ENCODE measurements at places on chromosomes 6 and 20.

DNA sequence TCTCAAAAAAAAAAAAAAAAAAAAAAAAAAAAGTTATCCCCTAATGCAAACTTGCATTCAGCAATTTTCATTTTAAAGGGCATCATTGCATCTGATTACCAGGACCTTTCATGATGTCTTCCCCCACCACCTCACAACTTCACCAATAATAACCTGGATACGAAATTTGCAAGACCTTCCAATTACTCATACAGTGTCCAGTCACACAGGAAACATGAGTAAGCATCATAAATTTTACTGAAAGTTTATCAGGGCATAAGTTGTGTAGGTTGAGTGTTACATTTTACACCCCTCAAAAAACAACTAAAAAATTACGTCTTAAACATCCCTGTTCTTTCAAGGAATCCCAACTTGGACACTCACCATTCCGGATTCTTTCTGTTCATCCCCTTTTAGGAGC lies 79.1 kb upstream of the ANKEF1 start:
- DNase-seq, result no peak

GRCh38 chr6:98970469-98970868 lies 22.7 kb upstream of the FBXL4 start:
- DNase-seq, result no peak

DNA sequence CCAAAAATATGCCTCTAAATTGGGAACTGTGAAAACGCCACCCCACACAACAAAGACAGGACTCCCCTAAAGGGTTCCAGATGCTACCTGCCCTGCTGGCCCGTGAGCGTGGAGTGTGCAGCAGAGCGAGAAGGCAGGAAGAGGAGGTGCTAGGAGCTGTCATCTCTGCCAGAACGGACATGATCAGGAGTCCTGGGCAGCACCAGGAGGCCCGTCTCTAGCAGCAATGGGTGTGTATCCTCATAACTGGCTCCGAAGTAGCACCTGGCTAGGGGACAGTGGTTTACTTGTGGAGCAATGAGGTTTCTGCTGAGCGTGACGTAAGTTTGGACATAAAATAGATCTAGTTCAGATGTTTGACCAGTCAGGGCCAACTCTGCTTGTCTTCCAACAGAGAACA lies 226.0 kb downstream of the CDH4 start:
- DNase-seq, result no peak

DNA sequence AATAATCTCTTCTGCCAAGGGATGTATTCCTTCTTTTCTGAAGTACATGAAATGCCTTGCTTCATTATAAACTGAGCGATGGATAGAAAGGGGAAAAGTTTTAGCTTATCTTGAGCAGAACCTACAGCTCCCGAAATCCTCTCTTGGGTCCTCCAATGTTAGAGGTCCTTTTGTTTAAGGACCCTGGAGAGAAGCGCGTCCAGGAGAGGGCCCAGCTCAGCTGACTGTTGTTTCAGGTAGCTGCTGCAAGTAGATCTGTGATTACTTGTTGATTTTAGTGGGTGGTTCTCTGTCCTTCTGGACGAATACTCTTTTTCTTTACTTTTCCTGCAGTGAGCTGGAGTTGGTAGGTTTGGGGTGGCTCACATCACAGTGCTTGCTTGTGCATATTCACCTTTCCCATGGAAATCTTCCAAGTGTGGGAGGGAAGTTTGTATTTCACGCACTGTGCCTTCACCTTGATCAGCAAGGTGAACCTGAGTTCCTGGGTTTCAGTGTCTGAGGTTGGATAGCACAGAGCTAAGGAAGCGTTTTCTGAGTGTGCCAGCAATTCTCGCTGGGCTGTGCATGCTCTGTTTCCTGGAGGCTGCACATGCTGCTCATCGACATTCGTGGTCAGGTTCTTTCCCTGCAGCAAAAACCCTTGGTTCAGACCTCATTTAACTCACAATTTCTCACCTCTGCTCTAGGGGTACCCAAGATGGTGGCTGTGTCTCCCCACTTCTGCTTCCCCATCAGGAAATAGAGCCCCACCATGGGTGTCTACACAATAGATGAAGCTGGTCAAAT lies 176.3 kb downstream of the JARID2 start:
- DNase-seq, result no peak

DNA sequence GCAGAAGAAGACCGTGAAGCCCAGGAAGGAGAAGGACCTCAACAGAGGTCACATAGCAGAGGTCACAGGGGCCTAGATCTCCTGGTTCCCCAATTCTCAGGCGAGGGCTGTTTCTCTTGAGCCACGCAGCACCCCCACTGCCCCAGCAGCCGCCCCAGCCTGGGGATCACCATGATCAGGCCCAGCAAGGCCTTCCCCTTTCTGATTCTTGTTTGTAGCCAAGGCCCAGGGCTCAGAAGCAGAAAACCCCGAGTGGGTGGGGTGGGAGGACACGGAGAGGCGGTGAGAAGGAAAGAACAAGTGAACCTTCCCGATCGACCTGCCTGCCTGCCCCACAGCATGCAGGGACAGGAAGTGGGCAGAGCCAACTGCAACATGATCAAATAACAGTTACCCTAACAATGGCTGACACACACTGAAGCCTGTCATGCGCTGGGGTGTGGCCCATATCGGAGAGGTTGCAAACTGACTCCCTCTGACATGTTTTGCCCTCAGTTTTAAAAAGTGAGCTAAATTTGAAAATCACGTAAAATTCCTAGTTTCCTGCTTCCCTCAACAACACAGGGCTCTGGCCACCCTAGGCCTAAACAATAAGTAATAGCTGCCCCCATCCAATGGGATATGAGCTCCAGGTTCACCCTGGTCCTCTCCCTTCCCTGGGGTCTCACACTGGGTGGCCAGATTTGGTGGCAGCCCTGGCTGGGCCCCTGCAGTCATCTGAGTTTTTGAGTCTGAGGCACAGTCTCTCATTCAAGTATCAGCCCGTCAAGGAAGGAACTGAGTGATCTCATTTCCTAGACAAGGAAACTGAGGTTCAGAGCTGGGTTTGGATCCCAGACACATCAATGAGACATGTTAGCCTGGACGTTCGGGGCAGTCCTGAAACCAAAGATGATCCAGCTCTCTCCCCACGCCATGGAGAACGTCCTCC lies 6.5 kb downstream of the PEDS1 start:
- DNase-seq, result no peak

DNA sequence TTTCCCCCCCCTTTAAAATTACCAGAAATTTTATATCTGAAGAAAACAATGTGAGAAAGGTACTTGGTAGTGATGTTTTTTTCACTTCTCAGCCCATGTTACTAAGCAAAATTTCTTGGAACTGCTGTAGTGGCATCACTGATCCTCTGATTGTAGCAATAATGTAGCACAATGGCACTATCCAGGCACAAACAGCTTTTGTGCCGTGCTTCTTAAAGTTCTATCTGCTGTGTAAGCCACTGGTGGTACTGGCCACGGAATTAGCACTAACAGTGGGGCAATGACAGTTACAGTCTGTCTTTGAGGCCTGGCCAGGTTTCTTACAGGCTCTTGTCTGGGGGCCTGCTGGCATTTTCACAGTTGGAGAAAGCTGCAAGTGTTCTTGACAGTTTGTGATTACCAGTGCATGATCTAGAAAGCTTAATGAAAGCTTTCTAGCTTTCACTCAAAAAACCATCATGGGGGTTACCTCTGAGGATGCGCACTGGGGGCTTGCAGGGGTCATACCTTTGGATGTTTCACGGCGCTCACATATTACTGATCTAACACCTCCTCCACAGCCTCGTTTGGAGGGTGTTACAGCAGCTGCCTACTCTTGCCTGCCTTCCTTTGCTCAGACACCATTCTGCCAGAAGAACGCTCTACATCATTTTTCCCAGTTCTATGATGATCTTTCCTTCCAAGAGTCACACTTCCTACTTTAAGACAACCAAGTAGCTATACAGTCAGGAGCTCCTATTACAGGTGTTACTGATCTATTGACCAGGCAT lies 58.4 kb upstream of the ARMH2 start:
- no peak for DNase-seq

GRCh38 chr20:40883097-40883496 lies 145.5 kb upstream of the TOP1 start:
- DNase-seq, result no peak

DNA sequence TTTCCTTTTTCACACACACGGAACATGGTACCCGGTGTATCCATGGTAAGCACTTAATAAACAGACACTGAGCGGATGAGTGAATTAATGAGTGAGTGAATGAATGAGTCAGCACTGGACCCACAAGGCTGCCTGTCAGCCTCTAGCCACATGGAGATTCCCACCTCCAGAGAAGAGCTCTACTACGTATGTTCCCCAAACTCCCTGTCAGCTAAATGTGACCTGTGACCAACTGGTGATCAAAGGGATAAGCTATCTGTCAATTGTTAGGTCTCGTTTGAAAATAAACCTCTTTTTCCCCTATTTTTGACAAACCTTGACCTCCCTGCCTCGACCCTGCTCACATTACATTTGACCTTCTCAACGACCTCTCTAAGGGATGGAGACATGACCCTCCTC lies 24.5 kb upstream of the TAF8 start:
- DNase-seq, result no peak

- no peak for DNase-seq
These were observed 8.5 kb upstream of the SPAG4 start for GRCh38 chr20:35607003-35607735.

DNA sequence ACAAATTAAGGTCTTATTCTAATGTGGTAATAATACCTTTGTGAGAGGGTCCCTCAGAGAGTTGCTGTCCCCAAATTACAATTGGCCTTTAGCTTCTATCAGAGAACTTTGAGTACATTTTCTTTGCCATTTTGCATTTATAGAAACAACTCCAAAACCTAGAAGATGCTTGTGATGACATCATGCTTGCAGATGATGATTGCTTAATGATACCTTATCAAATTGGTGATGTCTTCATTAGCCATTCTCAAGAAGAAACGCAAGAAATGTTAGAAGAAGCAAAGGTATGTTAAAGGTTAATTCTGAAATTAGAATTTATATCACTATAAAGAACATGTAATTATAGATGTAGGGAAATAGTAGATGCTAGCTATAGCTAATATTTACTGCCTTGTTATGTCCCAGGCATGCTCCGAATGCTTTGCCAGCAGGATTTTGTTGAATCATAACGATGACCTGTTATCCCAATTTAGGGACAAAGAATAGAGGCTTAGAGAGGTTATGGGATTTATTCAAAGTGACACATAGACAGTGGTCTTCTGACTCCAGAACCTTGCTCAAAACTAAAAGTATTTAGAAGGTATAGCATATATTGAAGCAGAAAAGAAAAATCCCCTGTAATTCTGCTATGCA lies 7.4 kb downstream of the PFDN4 start:
- no peak for DNase-seq

DNA sequence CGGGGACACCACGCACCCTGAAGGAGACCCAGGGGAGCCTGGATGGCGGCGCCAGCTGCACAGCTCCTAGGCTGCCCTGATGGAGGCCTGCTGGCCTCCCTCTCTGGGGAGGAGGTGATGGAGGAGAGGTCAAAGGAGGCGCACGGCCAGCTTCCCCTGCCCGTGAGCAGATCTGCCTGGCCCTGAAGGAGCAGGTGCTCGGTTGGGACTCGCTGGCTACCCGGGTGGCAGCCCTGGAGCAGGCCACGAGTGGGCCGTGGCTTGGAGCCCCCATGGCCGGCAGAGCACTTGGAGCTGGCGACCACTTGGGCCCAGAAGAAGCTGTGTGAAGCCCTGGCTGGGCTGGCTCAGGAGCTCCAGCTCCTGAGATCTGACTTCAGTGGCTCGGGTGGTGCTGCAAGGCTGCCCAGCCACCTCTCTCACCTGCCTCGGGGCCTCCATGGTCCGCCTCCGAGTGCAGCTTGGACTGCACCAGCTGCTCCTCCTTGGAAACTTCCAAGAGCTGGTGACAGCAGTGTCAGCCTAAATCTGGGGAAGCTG lies 7.5 kb upstream of the RAET1E start:
- DNase-seq, result no peak

DNA sequence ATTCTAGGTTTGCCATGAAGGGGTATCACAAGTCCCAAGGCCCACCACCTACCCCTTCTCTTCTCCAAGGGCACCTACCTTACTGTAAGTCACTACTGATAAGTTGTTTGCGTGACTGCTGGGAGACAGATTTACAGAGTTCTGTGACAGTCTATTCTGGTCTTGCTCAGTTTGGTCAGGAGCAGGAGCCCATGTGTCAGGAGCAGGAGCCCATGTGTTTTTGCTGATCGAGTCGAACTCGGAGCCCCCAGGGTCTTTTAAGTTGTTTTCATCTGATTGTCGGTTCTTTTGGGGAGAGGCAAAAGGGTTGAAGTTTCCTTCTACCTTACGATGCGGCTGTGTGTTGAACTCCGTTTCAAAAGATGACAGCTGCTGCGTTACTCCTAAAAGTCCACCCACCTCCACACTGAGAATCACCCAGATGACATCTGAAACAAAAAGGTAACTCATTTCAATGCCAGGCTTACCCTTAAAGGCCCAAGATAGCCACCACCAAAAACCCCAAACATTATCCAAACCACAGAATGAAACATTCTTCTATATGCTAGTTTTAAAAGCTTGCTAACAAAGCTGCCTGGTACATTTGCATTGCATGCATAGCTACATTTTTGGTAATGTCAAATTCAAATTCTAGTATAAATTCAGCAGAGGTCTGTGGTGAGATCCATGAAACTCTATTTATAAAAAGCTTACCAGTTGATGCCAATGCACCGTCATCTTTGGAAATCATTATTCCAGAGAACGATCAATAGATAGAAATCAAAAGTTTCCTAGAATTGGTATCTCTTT lies 50.5 kb upstream of the SPDEF start:
- no peak for DNase-seq

GRCh38 chr6:15287670-15288375 lies 42.0 kb downstream of the JARID2 start:
- no peak for DNase-seq

DNA sequence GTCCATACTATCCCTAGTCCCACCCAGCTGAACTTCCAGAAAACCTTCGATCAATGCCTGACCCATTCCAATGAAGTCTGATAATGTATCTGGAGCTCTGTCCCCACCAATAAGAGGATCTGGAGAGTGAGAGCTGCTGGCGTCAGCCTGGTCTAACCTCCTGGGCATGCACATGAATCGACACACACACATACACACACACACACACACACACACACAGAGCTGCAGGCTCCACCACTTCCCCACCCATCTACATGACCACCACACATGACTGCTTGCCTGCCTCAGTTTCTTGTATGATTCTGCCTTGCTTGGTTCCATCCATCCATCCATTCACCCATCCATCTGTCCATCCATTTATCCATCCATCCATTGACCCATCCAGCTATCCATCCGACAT lies 60.8 kb downstream of the FAXC start:
- no peak for DNase-seq

- no peak for DNase-seq
These were observed 100.3 kb downstream of the SH3BGRL2 start for GRCh38 chr6:79731471-79731870.

GRCh38 chr6:165701564-165702354 lies 38.7 kb upstream of the PDE10A start:
- DNase-seq, result no peak

GRCh38 chr20:34710568-34710839 lies 6.4 kb downstream of the TP53INP2 start:
- DNase-seq, result no peak

- no peak for DNase-seq
These were observed 272.8 kb downstream of the MAFB start for GRCh38 chr20:40416274-40416673.

All from fibroblast of skin of left quadriceps (primary cell).